ENCODE measurements at places on chromosomes 12 and 14.

GRCh38 chr12:122533856-122534255 lies 6.8 kb downstream of the KNTC1 start:
- no peak for DNase-seq

DNA sequence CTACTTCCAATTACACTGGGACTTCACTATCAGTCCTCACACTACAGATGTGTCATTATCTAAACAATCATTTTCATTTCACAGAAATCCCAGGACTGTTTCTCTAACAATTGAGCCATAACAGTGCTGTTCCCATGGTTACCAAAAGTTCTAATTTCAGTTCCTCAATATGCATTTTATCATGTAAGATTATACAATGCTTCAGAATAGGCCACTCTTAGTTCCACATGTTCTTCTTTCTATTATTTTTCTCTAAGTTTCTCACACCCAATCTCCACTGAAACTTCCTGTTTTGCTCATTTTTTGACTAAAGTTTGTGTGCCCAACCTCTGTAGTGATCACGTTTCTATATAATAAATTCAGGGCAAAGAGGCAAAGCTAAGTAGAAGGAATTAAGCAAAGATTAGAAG lies 185.8 kb downstream of the DUSP6 start:
- DNase-seq = no peak

DNA sequence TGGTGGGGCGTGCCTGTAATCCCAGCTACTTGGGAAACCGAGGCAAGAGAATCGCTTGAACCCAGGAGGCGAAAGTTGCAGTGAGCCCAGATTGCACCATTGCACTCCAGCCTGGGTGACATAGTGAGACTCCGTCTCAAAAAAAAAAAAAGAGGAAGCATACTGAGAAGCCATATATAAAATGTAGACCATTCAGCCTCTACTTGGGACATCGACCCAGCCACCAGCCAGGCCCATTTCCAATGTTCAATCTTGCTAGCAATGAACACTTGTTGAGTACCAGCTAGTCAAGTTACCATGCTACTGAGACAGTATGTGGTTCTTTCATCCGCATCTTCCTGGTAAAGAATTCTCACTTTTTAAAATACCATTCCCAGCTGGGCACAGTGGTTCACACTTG lies 33.4 kb upstream of the RASSF8 start:
- DNase-seq = no peak

GRCh38 chr12:47615711-47616110 lies 90.1 kb downstream of the RPAP3 start:
- no peak for DNase-seq

DNA sequence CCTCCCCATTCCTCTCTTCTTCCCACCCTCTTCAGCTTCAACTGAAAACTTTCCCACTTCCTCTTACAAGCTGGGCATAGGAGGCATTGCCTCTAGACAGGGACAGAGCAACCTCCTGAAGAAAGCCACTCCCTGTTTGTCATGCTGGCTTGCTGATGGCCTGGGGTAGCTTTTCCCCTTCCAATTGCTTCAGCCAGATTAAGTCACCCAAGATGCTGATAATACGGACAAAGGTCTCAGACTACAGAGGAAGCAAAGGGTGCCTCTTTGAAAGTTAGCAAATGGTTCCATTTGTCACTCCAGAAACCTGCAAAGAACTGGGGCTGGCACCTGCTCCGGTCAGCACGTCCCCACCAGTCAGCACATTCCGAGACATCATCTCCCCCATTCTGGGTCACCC lies 6.0 kb downstream of the KRT2 start:
- DNase-seq = no peak

- no peak for DNase-seq
Measured at GRCh38 chr12:52913431-52913821, 8.6 kb upstream of the KRT8 start.

GRCh38 chr12:11674894-11675390 lies 25.5 kb downstream of the ETV6 start:
- DNase-seq = no peak

DNA sequence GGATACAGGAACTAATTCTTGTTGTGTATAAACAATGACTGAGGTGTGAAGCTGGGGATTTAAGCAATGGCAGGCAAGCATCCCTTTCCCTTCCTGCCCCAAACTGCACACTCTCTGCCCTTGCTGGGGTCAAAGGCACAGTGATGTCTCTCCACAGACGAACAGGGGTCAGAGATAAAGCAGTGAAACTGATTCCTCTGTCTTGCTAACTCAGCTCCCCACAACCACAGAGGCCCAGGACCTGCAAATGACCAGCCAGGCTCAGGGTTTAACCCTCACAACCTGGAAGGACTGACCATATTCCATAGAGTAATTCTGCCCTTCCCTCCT lies 67.2 kb downstream of the CCDC88C start:
- no peak for DNase-seq

- peak; percentile 60 for DNase-seq
Measured at GRCh38 chr14:91253795-91254323, 9.4 kb upstream of the GPR68 start.

DNA sequence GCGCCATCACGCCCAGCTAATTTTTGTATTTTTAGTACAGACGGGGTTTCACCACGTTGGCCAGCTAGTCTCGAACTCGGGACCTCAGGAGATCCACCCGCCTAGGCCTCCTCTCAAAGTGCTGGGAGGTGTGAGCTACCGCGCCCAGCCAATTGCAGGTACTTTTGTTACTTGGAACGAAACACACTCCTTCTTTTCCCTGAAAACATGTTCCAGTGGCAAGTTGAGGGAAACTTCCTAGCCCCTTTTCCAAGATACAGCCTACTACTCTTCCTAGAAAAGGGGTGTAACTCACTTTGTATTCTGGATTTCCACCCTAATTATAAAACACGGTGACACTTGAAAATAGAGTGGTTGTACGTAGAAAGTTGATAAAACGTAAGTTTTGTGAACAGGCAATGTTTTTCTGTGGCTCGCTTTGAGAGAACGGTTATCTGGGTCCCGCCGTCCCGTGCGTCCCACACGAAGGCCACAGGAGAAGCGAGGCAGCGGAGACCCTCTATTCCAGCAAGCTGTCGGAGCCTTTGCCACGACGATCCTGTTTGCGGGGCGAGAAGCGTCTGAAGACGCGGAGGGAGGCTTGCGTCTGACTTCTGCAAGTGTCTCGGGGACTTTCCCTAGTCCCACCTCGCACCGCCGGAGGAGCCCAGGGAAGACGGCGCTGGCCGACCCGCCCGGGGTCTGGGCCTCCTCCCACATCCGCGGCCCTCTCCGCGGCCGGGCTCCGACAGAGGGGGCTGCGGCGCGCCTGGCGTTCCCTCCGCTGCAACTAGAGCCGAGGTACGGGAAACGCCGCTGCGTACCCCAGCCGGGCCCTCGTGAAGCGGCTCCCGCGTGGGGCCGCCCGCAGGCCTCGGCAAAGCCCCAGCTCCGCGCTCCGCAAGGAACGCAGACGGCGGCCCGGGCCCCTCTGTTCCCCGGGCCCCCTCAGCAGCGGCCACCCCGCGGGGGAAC lies 745 bp downstream of the CDCA4 start:
- no peak for DNase-seq

DNA sequence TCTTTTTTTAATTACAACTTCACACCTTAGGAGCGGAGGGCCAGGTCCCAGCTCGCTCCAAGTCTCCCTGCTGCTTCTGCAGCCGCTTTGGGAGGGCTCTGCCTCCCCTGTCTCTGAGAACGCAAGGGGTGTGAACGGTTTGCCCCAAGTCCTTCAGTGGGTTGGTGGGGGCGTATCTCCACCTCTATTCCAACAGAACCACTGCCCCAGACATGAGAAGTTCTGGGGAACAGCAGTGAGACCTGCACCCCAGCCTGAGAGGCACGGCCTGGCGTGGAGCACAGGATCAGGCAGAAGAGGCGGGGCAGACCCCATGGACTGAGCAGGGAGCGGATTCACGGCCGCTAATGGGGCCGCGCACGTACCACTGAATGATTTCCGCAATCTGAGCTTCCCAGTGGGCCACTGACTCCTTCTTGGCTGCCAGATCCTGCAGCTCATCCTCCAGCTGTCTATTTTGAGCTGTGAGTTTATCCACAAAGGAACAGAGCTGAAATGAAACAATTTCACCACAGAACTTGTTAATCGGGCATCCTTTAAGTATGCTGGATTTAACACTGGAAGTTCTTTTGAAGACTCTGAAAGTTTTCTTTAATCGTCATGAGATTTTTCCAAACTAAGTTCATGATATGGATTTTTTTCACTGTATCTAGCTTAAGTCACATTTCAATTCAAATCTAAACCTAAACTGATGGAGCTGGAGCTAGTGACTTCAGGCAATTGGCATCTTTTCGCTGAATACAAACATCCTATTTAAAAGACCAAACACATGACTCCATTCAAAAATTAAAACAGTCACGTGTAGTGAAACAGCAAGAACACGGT lies 44.4 kb downstream of the AMN start:
- no peak for DNase-seq

DNA sequence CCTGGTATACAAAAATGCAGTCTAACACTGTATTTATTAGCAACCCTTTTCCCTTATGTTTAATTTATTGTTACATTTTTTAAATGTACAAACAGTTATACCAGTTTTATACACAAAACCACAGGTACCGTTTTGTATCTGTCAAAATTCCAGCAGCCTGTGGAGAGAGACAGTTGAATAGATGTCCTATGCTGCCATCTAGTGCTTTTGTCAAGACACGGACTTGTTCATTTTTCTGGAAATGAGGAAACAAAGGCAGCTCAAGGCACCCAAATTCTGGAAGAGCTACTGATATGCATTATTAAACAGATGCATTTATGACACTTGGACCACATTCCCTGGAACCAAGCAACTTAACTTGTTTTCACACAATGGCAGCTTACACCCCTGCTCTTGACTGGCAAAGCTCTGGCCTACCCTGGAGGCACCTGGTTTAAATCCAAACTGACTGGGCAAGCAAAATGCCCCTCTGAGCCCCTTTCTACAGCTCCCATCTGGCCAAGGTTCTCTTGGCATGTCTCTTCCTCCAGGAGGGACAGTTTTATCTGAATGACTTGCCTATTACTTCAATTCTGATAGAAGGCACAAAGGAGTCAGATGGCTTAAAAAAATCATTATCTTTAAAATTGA lies 286.9 kb upstream of the PRKD1 start:
- peak; percentile 36 for DNase-seq

GRCh38 chr12:66739940-66740651 lies 61.2 kb upstream of the GRIP1 start:
- no peak for DNase-seq

DNA sequence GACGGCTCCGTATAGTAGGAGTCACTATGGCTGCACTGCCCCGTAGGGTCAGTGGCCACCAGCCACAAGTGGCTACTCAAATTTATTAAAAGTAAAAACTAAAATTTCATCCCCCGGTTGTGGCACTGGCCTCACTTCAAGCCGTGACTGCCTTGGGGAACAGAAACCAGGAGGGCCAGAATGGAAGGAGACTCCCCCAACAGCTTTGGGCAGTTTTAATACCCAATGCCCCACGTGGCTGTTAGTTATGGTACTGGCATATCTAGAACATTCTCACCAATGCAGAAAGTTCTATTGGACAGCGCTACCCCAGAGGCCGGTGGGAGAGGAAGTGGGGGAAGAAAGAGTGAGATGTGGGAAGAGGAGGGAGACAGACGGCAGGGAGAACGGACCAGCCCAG lies 6.2 kb downstream of the NCOR2 start:
- no peak for DNase-seq

DNA sequence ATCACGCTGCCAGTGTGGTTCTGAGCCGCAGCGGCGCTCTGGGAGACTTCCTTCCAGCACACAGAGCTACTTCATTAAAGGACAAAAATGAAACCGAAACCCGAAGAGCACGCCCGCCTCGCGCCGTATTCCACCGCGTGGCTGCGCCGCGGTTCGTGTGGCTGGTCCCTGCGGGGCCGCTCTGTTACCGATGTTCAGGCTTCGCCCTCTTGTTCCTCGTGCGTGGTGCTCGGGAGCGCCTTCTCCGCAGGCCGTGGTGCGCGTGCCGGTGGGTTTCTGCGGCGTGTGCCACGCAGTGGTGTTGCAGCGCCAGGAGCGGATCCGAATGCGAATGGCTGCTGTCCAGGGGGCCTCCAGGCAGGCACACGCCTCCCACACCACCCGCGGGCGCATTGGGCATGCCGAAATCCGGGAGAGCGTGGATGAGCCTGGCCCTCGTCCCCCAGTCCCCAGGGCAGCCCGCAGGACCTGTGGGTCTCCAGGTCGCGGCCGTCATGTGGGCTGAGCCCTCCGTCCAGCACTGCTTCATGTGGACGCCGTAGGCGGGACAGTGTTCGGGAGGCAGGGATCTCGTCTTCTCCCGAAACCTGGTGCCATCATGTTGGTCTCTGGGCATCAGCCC lies 91.2 kb downstream of the ADGRD1 start:
- no peak for DNase-seq

- DNase-seq = no peak
Measured at GRCh38 chr12:89977405-89978085, 268.9 kb upstream of the ATP2B1 start.

- no peak for DNase-seq
Measured at GRCh38 chr14:58082011-58082410, 70.0 kb downstream of the ARMH4 start.

DNA sequence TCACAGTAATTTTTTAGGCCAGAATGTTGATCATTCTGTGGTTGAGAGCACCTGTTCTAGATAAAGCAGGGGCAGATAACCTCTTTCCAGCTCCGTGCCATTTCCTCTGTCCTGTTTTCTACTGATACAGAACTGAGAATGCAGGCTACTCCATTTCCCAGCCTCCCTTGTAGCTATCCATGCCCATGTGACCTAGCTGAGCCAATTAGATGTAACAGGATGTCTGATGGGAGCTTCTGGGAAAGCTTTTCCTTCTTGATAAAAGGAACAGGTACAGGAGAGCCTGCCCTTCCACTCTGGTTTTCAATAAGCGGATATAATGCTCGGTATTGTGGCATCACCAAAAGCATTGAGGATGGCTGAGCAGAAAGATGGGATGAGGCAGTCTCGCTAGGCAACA lies 54.2 kb downstream of the LRRC74A start:
- DNase-seq = no peak

DNA sequence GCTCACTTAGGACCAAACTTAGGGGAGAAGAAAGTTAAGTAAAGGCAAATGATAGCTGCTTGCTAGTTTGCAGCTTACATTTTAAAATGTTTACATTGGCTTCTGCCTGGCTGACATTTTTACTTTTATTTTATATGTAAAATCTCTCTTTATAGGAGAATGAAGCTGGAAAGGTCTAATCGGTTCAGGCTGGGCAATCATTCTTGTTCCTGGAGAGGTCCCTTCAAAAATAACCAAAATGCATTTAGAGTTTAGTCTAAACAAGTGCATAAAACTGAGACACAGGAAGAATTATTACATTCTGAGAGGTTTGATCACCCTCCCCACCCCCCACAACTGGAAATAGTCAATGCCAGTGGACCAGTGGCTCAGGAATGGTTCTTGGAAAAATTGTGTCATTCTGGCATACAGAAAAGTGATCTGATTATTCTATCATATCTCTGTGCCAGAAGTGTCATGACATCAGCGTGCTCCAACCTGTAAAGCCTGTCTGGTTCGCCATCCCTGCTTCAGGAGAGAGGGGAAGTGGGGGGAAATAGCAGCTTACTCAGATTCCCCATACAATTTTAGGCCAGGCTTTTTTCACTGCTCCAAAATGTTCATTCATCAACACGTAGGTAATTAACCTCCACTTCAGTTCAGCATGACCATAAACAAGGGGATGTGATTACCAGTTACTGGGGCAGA lies 4.2 kb downstream of the PRICKLE1 start:
- DNase-seq = no peak

GRCh38 chr14:21866479-21866878 lies 192.9 kb upstream of the OR4E1 start:
- no peak for DNase-seq

GRCh38 chr12:48693572-48693971 lies 11.5 kb upstream of the KANSL2 start:
- no peak for DNase-seq

All from G401 (cell line).